ENCODE measurements at places on chromosomes 3 and 15.

- no peak for DNase-seq
These were observed 65.6 kb upstream of the SLC6A1 start for GRCh38 chr3:10926811-10927521.

GRCh38 chr15:60352525-60352924 lies 45.3 kb downstream of the ANXA2 start:
- DNase-seq = no peak

DNA sequence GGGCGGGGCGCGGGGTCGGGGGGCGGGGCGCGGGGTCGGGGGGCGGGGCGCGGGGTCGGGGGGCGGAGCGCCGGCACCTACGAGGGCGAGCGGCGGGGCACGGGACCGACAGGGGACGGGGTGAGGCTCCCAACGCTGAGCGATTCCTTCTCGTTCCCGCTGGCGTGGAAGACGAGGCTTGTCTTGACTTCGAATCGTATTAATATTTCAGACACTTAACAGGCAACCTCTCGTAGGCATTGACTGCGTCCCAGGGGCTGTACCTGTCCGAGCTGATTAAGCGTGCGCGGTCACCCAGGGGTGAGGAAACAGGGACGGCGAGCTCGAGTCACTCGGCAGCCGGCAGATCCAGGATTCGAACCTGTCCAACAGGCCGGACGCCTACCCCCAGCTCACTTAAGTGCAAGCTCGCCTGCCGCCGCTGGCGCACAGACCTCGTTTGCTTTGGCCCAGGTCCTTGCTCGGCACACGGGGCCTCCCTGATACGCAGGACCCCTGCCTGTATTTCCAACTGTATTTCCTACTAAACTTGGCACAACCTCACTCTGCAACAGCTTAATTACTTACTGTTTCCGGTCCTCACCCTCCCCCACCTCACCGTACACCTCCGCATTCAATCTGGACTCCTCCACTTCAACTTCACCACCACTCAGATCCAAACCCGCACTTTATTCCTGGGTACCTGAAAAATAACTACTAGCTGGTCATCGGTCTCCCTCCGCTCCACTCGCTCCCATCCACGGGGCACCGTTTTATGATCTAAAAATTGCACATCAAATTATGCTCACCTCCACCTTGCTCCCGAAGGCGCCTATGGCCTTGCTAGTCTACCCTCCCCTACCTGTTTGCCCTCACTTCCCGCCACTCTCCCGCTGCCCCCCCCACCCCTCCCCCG lies 722 bp upstream of the ZXDC start:
- peak; percentile 18 for DNase-seq

DNA sequence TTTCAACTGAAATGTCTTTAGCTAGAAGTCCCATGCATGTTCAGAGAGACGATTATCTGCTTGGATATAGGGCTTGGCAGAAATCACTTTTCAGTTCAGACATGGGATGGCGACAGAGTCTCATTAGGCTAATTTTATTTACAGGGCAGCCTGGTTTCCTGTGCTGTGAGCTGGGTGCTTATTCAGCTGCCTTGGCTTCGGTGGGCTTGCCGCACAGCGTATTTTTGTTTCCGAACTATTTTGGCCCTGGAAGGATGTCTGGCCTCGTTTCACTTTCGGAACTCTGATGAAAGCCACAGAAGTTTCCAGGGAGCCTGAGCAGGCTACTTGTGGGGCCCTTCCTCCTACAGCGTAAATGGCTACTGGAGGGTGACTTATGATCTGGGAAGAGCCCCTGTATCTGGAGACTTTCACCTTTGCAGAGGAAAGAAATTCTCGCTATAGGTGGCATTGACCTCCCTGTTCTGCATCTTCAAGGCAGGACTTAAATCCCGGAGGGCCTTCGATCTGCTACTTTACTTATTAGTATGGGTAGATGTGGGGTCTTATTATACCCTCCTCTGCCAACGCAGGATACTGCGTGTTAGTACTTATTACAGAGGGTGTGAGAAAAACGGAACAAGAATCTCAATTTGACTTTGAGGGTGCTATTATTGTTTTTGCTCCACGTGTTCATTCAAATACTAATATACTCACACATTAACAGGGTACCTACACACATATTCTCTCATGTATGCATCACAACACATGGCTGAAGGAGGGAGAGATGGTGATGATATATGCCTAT lies 364.0 kb upstream of the RBMS3 start:
- no peak for DNase-seq

- no peak for DNase-seq
These were observed 6.4 kb upstream of the ITGB5 start for GRCh38 chr3:124893526-124893925.

- DNase-seq = no peak
These were observed 32.1 kb downstream of the ST6GAL1 start for GRCh38 chr3:186962445-186962844.

GRCh38 chr3:9231006-9231405 lies 18.4 kb downstream of the SRGAP3 start:
- no peak for DNase-seq

GRCh38 chr15:32670623-32671022 lies 29.1 kb downstream of the SCG5 start:
- no peak for DNase-seq

DNA sequence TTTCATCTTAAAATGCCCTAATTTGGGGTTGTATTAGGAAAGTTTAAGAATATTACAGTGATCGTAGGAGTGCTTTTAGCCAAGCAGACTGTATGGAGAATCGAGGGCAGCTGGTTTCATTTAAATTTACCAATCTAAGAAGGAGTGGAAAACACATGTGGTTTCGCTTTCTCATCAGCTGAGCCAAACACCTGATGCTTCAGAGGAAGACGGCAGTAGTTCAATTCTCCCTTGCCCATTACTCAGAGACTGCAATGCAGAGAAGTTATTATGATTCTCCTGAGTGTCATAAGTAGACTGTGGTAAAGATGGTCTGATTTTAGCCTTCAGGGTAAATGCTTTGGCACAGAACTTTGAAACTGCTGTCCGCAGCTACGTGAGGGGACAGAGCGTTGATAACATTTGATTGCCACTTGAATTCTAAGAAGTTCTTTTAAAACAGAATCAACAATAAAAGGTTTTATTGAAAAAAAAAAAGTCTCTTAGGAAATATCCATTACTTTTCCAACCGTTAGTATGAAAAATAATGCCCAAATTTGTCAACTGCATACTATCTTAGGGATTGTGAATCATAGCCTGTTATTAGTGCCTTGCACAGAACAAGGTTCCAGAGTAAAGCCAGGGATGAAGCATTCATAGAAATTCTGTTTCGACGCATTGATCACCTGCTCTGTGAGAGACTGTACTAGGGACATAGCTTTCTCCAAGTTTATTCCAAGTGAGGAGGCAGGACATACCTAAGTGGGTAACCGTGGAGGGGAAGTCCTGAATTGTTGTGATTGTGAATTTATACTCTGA lies 25.6 kb downstream of the LYSMD4 start:
- DNase-seq = no peak

GRCh38 chr3:94374439-94375161 lies 311.7 kb downstream of the NSUN3 start:
- DNase-seq = no peak
